Ovary (tissue), 10 donors: ENCODE measurements at places on chromosomes 1 and 21. TPM values are rescaled to one million over a fixed set of nuclear protein-coding genes. Genes with fewer than 3 reads are reported as not detected.

Gene LEFTY2
- 13.2 TPM for total RNA-seq

Gene GRIK3
- not detected for total RNA-seq

Gene CR1L
- total RNA-seq, result not detected

Gene AHCTF1
- 34.1 TPM for total RNA-seq

Gene MTARC1
- total RNA-seq, result 6.1 TPM

Gene ZNF436
- total RNA-seq, result 16.5 TPM

Gene AMY2B
- 43.3 TPM for total RNA-seq

- no peak for DNase-seq
Observed at GRCh38 chr1:6080469-6080868, 34.8 kb downstream of the KCNAB2 start.

DNA sequence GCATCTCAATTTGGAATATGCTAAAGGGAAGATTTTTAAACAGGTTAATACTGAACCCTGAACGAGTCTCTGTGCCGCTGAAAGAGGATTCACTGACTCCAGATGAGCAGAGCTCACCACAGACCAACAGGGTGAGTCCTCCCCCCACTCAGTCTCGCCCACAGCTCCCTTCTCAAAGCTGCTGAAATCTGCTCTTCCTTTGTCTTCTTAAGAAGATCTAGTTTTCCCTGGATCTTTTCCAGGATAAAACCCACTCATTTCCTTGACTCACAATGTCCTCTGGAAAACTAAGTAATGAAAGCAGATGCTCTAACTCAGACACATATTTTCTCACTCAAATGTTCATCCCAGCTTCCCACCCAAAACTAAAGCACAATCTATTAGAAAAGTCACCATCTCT, 447.0 kb upstream of the PKN2 start:
- no peak for DNase-seq

GRCh38 chr1:31693231-31693630, 10.6 kb downstream of the COL16A1 start:
- no peak for DNase-seq

- no peak for DNase-seq
Observed at GRCh38 chr1:201418461-201418860, 3.1 kb downstream of the TNNI1 start.

DNA sequence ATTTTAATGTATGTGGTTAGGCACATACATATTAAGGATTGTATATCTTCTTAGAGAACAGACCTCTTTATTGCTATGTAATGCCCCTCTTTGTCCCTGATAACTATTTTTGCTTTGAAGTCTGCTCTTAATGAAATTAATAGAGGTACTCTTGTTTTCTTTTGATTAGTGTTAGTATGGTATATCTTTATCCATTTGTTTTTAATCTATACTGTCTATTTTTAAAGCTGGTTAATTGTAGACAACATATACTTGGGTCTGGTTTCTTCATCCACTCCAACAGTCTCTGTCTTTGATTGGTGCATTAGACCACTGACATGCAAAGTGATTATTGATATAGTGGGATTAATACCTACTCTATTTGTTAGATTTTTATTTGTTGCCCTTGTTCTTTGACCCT, 36.0 kb downstream of the LEPR start:
- DNase-seq, result no peak

- DNase-seq, result no peak
Observed at GRCh38 chr1:167465743-167466142, 52.6 kb downstream of the CD247 start.

DNA sequence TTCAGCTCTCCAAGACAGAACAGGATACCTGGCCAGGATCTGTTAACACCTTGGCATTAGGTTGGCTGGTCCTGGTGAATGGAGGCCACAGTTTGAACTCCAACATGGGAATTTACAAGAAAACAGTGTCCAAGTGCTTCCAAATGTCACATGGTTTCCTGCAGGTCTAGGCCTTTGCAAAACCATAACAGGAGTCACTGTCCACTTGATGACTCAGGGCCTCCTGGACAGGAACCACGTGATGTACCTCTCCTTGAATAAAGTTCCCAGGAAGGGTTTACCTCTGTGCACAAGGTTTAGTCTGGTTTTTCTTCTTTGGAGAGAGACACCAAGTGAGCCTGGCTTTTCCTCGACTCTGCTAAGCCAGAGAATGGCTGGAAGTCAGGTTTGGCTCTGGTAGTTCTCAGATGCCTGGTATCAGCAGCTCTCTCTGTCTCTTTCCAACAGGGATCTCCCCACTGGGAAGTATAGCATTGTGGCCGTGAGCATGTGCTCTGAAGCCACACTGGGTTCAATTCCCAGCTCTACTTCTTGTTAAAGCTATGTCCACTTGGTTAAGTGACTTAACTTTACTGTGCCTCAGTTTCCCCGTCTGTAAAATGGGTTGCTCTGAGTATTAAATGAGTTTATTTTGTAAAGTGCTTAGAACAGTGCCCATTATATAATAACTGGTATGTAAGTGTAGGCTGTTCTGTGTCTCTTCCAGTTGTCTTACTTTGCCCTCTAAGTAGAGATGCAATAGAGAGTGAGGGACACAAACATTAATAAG, 27.3 kb upstream of the TMEM61 start:
- DNase-seq, result no peak

DNA sequence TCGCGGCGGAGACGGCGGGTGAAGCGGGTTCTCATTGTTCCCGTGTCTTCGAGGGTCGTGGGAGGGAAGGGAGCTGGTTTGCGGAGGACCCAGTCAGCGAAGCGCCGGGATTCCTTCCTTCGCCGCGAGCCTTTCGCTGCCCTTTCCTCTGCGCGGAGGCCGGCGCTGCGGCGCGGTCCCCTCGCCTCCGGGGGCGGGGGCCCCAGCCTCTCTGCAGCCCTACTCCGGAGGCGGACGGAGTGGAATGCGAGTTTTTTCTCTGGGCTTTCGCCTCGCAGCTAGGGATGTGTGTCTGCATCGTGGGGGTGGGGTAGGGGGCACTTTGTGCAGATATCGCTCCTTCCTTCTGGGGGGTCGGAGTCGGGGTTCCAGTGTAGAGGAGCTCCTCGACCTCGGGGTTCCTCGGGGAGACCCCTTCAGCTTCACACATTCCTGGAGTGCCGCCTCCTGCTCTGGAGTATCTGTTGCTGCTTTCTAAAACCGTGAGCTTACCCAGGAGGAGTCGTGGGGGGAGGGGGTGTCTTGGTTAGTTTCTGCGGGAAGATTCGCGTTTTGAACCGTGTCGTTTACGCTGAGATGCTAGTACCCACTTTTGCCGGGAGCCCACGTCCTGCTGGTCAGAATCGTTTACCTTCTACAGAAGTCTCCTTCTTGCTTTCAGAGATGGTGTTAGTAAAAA, 595 bp downstream of the RNF2 start:
- no peak for DNase-seq
